Testis (tissue), 5 donors: ENCODE measurements at places on chromosomes 2 and 18.

DNA sequence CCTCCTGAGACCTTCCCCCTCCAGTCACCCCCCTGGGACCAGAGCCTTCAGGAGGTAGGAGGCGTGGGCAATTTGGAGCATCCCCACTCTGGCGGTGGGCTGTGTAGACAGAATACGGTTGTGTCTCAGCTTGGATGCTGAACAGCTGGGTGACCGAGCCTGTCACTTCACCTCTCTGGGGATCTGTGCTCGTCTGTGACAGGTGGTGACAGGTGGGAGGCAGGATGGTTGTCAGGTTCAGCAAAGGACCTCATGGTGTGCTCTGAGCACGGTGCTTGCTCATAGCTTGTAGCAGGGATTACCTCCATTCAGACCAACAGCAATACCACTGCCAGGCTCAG, 186.5 kb upstream of the HS6ST1 start:
- no peak overlapping the region for H3K27ac ChIP-seq
- DNase-seq, result peak; percentile 10
- H3K27me3 ChIP-seq, result no peaks in the 10 kb centered on the region
- no peaks in the 10 kb centered on the region for H3K36me3 ChIP-seq

DNA sequence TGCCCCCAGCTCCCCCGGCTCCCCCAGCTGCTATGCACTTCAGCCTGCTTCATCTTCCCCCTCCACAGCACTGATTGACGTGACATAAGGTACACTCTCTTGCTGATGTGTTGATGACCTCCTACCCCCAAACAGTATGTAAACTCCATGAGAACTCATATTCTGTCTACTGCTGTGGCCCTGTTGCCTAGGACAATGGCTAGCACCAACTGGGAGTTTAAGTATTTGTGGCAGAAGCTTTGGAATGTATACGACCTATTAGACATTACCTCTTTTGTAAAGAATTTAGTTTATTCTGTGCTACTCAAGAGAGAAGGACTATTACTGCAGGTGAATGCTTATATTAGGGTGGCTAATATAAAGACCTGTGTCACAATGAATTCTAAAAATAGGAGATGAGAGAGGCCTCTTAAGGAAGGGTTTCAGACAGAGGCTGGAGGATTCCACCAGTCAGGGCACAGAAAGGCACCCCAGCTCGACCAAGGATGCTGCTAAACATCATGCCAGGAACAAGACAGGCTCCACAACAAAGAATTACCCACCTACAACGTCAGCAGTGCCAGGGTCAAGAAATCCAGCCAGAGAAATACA, 60.6 kb downstream of the CABYR start:
- H3K27me3 ChIP-seq, result no peaks in the 10 kb centered on the region
- no peaks in the 10 kb centered on the region for H3K36me3 ChIP-seq
- no peak overlapping the region for H3K4me3 ChIP-seq

GRCh38 chr2:196131384-196131937, 39.9 kb downstream of the STK17B start:
- H3K27me3 ChIP-seq, result no peaks in the 10 kb centered on the region
- H3K36me3 ChIP-seq, result no peaks in the 10 kb centered on the region
- H3K4me1 ChIP-seq, result no peaks in the 10 kb centered on the region
- no peak overlapping the region for H3K27ac ChIP-seq
- DNase-seq, result peak; percentile 60

DNA sequence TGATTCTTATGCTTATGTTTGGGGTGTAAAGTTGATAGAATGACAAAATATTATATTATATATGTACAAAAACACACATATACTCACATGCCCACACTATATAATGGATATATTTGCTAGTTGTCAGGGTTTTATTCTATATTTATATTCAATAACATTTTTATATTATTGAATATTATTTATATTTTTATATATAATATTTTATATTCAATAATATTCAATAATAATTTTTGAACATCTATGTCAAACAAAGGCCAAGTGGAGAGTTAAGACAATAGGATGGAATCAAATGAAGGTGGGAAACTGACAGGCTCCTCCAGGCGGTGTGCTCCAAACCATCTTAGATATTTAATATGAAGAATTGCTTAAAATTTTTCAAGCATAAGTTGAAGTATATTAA, 213.2 kb downstream of the MYT1L start:
- H3K4me3 ChIP-seq, result no peak overlapping the region
- no peak overlapping the region for H3K27ac ChIP-seq
- DNase-seq, result no peak
- H3K4me1 ChIP-seq, result no peaks in the 10 kb centered on the region
- H3K27me3 ChIP-seq, result no peaks in the 10 kb centered on the region

DNA sequence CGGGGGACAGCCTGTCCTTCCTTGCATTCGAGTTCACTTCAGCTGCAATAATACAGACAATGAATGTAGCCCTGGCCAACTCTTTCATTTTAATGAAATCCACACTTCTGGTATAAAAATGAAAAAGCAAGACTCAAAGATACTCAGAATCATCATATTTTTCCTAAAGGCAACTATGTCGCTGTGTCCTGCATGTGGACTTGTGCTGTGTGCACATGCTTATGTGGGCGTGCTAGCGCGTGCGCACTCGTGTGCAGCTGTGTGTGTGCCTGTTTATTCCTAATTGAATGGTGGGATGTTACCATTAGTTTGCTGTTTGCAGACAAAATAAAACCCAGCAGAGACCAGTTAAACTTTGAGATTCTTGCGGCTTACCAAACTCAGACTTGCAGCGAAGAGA, 49.6 kb downstream of the SMIM21 start:
- no peak for DNase-seq
- no peak overlapping the region for H3K27ac ChIP-seq
- H3K4me1 ChIP-seq, result no peaks in the 10 kb centered on the region
- H3K27me3 ChIP-seq, result no peaks in the 10 kb centered on the region
- no peaks in the 10 kb centered on the region for H3K36me3 ChIP-seq

DNA sequence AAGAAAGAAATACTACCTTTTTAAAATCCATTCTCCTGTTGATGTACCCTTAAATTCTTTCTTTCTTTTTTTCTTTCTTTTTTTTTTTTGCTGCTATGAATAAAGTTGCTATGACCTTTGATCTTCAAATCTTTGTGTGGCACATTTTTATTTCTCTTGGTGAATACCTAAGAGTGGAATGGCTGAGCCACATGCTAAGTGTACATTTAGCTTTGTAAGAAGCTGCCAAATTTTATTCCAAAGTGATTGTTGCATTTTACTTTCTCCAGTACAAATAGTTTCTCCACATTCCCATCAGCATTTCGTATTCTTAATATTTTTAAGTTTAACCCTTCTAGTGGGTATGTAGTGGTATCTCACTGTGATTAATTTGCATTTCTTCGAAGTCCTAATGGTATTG, 88.8 kb upstream of the RAB27B start:
- H3K4me3 ChIP-seq, result no peak overlapping the region
- DNase-seq, result no peak
- H3K27me3 ChIP-seq, result no peaks in the 10 kb centered on the region
- no peaks in the 10 kb centered on the region for H3K4me1 ChIP-seq
- H3K36me3 ChIP-seq, result no peaks in the 10 kb centered on the region

DNA sequence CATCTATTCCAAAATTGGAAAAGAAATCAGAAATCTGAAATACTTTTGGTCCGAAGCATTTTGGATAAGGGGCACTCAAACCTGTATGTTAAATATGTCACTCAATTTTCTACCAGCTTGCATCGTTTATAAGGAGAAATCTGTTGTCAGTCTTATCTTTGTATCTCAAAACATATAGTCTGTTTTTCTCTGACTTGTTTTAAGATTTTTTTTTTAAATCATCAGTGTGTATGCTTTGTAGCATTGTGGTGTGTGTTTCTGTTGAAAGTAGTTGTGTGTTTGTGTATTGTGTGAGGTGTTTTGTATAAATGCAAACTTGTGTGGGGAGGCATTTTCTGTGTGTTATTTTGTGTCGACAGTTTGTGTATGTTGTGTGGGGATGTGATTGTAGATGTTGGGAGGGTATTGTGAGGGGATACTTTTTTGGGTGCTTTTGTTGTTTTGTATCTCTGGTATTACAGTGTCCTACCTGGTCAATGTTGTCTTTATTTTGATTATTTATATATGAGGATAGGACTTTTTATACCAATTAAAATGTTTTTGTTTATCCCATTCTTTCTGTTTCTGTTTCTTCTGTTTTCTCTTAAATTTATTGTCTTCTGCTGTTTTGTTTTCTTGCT, 30.9 kb downstream of the SMCHD1 start:
- no peak for DNase-seq
- no peak overlapping the region for H3K27ac ChIP-seq
- no peaks in the 10 kb centered on the region for H3K27me3 ChIP-seq

GRCh38 chr2:145750612-145751011, 1230.7 kb upstream of the ZEB2 start:
- H3K4me3 ChIP-seq, result no peak overlapping the region
- H3K4me1 ChIP-seq, result peaks cover 13% of the 10 kb centered on the region
- no peak overlapping the region for H3K27ac ChIP-seq
- no peak for DNase-seq
- no peaks in the 10 kb centered on the region for H3K27me3 ChIP-seq
- no peaks in the 10 kb centered on the region for H3K36me3 ChIP-seq

DNA sequence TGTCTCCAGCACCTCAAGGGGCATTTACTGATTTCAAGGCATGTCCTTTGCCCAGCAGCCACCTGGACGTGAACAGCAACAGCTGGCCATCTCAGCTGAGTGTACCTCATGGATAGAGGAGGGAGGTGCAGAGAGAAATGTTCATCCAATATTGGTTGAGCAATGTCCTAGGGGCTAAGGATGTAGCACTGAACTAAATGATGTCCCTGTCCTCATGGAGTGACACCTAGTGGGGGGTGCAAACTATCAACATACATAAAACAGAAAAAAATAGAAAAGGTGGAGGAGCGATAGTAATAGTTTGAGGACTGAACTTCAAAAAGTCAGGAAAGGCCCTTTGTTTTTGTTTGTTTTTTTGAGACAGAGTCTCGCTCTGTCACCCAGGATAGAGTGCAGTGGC, 4.8 kb upstream of the UGGT1 start:
- no peaks in the 10 kb centered on the region for H3K36me3 ChIP-seq
- H3K4me3 ChIP-seq, result no peak overlapping the region
- no peaks in the 10 kb centered on the region for H3K4me1 ChIP-seq
- H3K27me3 ChIP-seq, result no peaks in the 10 kb centered on the region

- H3K4me1 ChIP-seq, result peaks cover 50% of the 10 kb centered on the region
- no peaks in the 10 kb centered on the region for H3K27me3 ChIP-seq
- no peaks in the 10 kb centered on the region for H3K36me3 ChIP-seq
- H3K27ac ChIP-seq, result peak overlapping the region; percentile 24
- H3K4me3 ChIP-seq, result no peak overlapping the region
- DNase-seq, result peak; percentile 13
These were observed 136.9 kb downstream of the HDAC4 start for GRCh38 chr2:239263669-239264491.

DNA sequence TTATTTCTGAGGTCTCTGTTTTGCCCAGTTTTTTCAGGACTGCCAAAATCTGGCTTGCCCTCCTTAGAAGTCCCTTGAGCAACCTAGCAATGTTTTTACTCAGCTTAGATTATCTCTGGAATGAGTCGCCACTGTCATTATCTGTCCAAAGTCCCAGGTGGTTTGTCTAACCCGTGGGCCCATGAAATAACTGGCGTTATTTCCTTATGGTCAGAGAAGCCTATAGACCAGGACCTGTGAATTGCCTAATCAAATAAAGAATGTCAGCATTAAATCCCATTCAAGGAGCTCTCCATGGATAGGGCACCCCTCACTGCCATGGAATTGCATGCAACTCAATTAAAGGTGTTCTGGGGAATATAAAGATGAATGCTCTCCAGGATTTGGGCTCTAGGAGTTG, 373.9 kb downstream of the SETBP1 start:
- no peaks in the 10 kb centered on the region for H3K36me3 ChIP-seq
- H3K27me3 ChIP-seq, result no peaks in the 10 kb centered on the region

DNA sequence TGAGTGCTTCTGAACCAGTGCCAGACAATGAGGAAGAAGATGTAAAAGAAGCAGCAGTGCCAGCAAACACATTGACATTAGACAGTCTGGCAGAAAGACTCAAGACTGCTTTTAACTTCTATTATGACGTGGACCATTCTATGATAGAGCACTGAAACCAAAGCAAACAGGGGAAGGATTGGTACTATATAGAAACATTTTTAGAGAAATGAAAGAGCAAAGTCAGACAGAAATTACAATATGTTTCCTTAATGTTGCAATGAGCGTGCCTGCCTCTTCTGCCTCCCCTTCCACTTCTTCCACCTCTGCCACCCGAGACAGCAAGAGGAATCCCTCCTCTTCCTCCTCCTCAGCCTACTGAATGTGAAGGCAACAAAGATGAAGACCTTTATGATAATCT, 39.7 kb downstream of the DHX57 start:
- no peaks in the 10 kb centered on the region for H3K27me3 ChIP-seq
- H3K4me3 ChIP-seq, result no peak overlapping the region
- H3K27ac ChIP-seq, result no peak overlapping the region

DNA sequence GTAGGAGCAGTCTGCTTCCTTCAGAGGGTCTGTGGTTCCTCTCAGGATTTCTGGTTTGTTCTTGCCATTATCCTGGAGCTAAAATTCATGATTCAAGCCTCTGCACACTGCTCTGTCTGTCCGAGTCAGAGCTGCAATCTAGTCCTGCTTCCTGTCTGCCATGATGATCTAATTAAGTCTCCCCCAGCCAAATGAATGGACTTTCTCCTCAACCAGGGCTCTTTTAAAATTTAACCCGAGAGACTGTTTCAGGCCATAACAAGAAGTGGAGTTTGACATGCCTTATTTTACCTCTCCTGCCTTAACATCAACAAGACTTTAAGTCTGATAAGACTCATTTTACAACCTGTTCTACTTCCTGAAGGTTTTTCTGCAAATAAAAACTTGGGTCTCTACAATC, 1009.6 kb upstream of the DDX18 start:
- no peak overlapping the region for H3K4me3 ChIP-seq
- no peak overlapping the region for H3K27ac ChIP-seq
- H3K27me3 ChIP-seq, result no peaks in the 10 kb centered on the region
- no peaks in the 10 kb centered on the region for H3K4me1 ChIP-seq

DNA sequence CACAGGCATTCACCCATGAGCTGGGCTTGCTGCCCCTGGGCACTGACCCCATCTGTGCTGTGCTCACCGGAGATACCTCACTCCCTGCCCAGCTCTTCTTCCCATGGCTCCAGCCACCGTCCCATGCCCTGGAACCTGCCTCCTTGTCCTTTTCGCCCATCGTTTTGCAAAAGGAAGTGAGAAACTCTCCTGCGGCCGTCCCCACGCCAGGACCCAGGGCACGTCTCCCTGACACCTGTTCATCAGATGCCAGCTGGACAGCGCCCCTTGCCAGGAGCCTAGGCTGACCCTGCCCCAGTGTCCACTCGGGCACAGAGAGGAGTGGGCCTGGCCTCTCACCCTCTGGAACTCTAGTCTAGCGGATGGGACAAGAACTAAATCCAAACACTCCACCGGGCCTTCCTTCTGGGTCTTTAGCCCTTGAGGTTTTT, 238.6 kb downstream of the SEPTIN10 start:
- no peaks in the 10 kb centered on the region for H3K36me3 ChIP-seq
- no peak overlapping the region for H3K4me3 ChIP-seq
- no peak overlapping the region for H3K27ac ChIP-seq

DNA sequence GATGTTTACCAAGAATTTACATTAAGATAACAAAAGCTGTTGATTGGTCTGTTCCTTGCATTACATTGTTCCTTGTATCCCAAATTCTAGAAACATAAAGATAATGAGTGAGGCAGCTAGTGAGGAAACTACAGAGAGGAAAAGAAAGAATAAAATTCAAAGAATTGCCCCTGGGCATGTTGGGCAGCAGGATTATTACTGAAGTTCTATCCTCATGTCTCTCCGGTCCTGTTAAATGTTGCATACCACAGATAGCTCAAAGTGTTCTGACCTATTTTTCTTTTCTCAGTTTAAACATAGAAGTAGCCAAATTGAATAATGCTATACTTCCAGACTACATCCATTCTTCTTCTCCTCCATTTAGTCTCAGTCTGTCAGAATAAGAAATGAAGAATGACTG, 58.2 kb upstream of the DYNC1I2 start:
- no peak for DNase-seq
- no peaks in the 10 kb centered on the region for H3K4me1 ChIP-seq
- H3K4me3 ChIP-seq, result no peak overlapping the region
- H3K36me3 ChIP-seq, result no peaks in the 10 kb centered on the region
- H3K27me3 ChIP-seq, result no peaks in the 10 kb centered on the region

GRCh38 chr18:6370886-6371635, 43.6 kb downstream of the L3MBTL4 start:
- peak overlapping the region; percentile 33 for H3K27ac ChIP-seq
- no peaks in the 10 kb centered on the region for H3K27me3 ChIP-seq
